Muscle of leg (tissue), 16 donors: ENCODE measurements at places on chromosomes 6 and 20.

DNA sequence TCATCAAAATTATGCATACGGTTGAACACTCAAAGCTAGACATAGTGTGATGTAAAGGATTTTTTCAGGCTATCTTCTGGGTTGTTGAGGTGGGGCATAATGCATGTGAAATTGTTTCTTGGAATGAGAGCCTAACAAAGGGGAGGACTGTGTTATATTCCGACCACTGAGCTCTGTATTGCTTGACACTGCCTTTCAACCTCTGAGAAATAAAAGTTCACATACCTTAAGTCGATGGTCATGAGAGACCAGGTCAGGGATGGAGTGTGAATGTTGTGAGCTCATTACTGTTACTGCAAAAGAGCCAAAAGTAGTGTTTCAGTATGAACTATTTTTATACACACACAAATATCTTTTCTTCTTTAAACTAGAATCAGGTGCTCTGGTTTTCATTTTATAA lies 5.0 kb downstream of the PFDN4 start:
- no peak for DNase-seq

GRCh38 chr6:14811775-14812428 lies 434.0 kb upstream of the JARID2 start:
- DNase-seq = no peak

GRCh38 chr20:10674684-10675449 lies 1.1 kb upstream of the JAG1 start:
- peak; percentile 87 for DNase-seq

GRCh38 chr6:72151742-72152141 lies 265.4 kb downstream of the RIMS1 start:
- no peak for DNase-seq

DNA sequence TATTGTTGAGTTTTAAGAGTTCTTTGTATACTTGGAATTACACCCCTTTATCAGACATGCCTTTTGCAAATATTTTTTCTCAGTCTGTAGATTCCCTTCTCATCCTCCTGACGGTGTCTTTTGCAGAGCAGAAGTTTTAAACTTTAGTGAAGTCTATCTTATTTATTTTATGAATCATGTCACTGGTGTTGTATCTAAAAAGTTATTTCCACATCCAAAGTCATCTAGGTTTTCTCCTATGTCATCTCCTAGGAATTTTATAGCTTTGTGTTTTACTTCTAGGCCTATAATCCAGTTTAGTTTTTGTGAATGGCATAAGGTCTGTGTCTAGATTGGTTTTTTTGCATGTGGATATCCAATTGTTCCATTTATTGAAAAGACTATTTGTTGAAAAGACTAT lies 271.3 kb downstream of the KIF16B start:
- no peak for DNase-seq

- DNase-seq = no peak
Measured at GRCh38 chr6:42368181-42368580, 83.5 kb downstream of the TRERF1 start.

DNA sequence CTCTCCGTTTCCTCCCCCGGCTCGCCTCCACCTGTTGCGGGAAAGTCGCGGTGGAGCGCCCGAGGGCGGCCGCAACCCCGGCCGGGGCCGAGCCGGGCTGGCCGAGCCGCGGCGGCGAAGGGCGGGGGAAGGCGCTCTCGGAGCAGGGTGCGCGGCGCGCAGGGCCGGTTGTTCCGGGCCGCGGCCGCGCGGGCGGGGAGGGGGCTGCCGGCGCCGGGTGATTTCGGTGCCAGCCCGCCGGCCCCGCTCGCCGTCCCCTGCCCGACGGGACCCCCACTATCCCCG lies 235 bp downstream of the MAP7 start:
- no peak for DNase-seq

DNA sequence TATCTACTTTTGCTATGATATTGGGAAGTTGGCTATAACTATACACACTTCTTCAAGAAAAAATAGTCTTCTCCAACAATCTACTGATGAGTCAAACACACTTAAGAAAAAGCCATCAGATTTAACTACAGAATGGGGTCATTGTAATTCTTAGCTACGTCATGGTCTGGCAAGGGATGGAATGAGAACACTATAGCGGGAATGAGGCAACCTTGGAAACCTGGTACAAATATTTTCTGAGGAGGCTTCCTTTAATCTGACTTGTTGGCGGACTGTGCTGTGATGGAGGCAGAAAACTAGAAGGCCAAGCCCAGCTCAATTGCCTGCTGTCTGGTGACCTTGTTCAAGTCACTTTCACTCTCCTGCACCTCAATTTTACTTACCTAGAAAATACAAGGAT lies 586.8 kb upstream of the JAG1 start:
- DNase-seq = no peak

GRCh38 chr20:20393207-20394120 lies 25.6 kb downstream of the INSM1 start:
- DNase-seq = peak; percentile 95

DNA sequence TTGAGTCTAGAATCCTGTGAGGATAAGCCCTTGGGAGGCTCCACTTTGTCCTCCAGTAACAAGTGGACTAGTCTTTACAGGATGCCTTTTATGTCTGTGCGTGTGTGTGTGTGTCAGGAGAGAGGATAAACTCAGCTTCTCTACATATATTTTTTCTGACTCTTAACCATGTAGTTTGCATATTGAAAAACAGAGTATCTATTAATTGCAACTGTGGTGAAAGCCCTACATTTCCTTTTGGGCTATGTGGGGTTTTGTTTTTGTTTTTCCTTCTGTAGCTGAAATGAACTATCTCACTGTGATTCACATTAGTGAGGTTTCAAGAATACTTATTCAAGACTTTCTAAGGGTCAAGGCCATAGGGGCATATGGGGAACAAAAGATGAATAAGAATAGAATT lies 17.7 kb downstream of the TPBG start:
- no peak for DNase-seq

DNA sequence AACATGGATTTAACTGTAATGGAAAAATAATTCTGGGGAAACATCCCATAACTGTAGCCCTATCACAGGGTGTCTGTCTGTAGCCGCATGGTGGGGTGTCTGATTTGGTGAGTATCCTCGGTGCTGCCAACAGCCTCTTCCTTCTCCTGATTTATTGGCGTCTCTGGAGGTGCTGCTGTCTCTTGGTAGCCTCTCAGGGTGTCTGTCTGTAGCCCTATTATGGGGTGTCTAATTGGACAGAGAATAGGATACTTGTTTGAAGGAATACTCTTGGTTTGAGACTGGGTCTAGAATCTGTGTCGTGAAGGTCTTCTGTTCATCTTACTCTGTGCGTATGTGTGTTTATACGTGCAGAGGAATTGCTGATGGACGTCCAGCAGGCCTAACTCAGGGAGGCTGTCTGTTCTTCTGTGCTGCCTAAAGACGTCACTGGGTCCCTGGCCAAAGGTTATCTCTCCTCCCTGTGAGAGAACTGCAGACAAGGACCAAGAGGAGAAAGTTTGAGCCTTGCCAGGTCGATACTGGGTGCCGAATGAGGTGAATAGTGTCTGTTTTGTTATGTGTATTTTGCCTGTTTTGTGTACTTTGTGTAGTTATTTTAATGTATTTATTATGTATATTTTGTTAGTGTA lies 18.9 kb upstream of the AGPAT4 start:
- no peak for DNase-seq

DNA sequence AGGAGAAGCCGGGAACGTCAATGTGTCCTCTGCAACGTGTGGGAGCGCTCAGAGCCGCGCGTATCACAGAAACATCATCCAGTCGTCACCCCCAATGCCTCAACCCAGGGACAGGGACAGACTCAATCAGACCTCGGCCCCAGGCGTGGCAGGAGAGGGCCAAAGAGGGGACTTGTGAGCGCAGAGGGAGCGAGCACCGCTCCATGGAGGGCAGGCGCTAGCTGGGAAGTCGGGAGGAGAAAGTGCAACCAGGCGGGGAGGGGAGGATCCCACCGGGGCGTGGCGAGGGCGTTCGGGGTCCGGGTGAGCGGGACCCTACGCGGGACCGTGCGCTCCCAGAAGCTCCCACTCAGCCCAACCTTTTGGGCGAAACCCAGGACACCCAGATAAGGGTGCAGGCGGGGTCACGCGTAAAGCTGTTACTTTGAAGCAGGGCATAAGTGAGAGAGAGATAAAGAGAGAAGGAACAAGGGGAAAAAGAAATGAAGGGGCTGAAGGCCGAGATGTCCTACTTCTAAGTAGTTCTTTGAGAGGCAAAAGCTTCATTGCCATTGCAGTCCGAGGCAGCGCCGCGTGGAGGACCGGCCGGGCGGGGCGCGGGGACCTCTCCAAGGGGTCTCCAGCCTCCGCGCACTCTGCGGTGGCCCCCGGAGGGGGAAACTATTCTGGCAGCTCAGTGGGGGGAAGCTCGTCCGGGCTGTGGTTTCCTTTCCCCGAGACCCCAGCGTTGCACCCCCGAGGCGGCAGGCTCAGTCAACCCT lies 862 bp upstream of the SOBP start:
- peak; percentile 78 for DNase-seq

- no peak for DNase-seq
Measured at GRCh38 chr6:31405996-31406395, 2.6 kb downstream of the MICA start.

DNA sequence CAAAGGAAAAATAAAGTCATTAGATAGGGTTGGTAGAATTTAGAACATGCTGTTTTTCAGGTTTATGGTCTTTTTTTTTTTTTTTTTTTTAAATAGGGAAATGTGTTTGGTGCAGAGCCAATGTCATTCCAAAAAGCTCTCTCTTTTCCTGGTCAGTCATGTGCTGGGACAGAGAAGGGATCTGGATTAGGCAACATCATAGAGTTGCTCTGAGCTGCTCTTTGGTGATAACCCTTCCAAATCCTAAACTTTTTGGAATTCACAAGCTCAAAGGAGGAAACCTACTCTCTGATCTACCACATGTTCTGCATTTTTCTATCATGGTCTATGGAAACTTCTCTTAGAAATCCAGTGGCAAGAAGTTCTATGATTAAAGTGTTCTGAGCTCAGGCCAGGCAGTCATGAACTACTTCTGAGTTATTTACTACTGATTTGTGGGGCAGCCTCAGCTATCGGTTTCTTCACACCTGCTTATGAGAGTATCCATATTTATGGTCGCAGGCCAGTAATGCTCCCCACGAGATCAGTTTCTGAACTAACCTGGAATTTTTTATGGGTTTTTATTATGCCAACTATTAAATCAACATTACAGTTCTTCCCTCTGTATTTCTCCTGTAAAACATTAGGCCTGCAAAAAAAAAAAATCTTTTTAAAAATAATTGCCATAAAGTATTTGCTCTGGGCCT lies 4.8 kb downstream of the EDN1 start:
- no peak for DNase-seq

- no peak for DNase-seq
Measured at GRCh38 chr6:38725414-38726183, 10.5 kb downstream of the DNAH8 start.

- DNase-seq = no peak
Measured at GRCh38 chr6:57094689-57095088, 4.7 kb downstream of the ZNF451 start.

DNA sequence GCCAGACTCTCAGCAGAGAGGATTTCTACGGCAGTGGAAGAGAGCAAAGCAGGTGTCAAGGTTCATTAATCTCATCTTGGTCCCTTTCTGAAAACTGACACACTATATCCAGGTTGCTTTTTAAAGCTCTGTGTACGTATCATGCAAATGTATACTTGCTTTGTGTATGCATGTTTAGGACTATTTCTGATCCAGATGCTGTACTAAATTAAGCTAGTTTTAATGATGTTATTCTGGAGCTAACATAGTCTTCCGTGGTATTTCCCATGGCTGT lies 59.2 kb upstream of the SNX9 start:
- DNase-seq = no peak

DNA sequence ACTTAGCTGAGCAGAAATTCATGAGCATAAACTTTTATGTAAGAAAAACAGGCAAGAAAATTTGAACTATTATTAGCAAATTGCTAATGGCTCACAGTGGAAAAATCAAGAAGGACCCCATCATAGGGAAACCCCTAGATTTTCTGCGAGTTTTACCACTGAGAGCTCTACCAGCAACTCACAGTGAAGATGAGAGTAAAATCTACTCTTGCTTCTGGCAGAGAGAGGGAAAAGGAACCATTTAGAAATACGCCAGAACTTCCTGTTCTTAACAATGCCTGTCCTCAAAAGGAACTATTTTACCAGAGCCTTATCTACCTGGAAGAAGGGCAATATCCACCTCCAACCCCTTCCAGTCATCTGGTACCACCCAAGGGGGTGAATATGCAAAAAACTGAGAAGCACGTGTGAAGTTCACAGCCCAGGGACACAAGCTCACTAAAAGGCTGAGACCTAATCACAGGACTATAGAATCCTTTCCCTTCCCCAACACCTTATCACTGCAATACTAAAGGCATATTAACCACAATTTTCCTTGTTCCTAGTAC lies 34.4 kb upstream of the ASF1A start:
- no peak for DNase-seq

- no peak for DNase-seq
Measured at GRCh38 chr6:43850314-43851203, 80.5 kb downstream of the VEGFA start.

GRCh38 chr6:91412532-91412931 lies 825.7 kb upstream of the MAP3K7 start:
- no peak for DNase-seq

DNA sequence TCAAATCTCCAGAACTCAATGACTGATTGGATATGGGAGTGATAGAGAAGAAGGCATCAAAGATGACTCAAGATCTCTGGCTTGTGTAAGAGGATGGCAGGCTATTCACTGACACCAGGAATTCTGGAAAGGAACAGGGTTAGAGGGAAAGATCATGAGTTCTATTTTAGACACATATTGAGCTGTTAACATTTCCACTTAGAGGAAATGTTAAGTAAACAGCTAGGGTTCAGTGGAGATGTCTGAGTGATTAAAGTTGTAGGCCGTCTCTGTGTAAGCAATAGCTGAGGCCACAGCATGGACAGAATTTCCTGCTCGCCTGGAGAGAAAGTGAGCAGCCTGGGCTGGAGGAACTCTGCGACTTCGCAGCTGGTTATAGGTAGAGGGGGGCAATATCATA lies 21.0 kb downstream of the ZC3H12D start:
- DNase-seq = no peak

GRCh38 chr20:21715193-21715881 lies 9.9 kb downstream of the PAX1 start:
- DNase-seq = no peak

GRCh38 chr6:56484669-56485068 lies 158.0 kb downstream of the DST start:
- DNase-seq = no peak

DNA sequence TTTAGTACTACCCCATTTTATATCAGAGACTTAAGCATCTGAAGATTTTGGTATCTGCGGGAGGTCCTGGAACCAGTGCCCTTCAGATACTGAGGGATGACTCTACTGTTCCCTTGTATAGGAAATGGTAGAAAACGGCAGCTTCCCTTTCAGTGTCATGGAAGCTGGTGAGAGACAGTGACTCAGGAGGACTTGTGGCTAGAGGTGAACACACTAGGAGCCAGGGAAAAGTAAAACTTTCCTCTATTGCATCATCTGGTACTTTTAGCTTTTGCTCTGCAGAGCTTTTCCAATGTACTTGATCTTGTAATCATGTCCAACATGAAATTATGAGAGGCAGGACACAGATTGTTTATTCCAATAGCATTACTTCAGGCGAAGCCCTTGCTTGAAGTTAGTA lies 45.0 kb downstream of the RNF144B start:
- DNase-seq = no peak

- no peak for DNase-seq
Measured at GRCh38 chr6:17031961-17032360, 69.9 kb upstream of the STMND1 start.
